ENCODE measurements at places on chromosomes 3 and 15. TPM values are rescaled to one million over a fixed set of nuclear protein-coding genes. Genes with fewer than 3 reads are reported as not detected.

IL5RA gene
- polyA plus RNA-seq: not detected

UBE3A gene
- 12.6 TPM for polyA plus RNA-seq

DNA sequence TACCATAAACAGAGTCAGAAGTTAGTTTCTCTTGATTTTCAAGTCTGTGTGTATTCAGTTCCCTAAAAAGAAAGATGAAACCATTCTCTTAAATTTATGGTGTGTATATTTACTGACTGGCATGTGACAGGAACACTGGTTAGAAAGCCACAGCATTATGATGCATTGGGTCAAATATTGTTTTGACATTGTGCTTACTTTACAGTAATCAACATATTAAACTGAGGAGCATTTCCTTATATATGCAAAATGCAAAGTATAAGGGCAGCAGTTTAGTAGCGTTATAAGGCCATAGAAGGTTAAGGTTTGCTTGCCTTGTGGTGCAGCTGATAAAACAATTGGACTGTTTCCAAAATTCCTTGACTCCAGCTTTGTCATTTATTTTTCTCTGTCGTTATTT lies 72.9 kb downstream of the EPHA3 start:
- no peaks in the 10 kb centered on the region for H3K27me3 ChIP-seq
- no peak overlapping the region for H3K4me3 ChIP-seq
- H3K36me3 ChIP-seq: no peaks in the 10 kb centered on the region
- no peak overlapping the region for H3K27ac ChIP-seq
- DNase-seq: no peak
- no peaks in the 10 kb centered on the region for H3K4me1 ChIP-seq

GRCh38 chr3:59518283-59519055 lies 468.6 kb upstream of the CFAP20DC start:
- no peaks in the 10 kb centered on the region for H3K36me3 ChIP-seq
- no peak overlapping the region for H3K4me3 ChIP-seq
- H3K27me3 ChIP-seq: no peaks in the 10 kb centered on the region

GRCh38 chr3:133525435-133525834 lies 48.1 kb upstream of the CDV3 start:
- no peaks in the 10 kb centered on the region for H3K36me3 ChIP-seq
- H3K4me3 ChIP-seq: no peak overlapping the region
- H3K27ac ChIP-seq: no peak overlapping the region
- no peaks in the 10 kb centered on the region for H3K27me3 ChIP-seq

DNA sequence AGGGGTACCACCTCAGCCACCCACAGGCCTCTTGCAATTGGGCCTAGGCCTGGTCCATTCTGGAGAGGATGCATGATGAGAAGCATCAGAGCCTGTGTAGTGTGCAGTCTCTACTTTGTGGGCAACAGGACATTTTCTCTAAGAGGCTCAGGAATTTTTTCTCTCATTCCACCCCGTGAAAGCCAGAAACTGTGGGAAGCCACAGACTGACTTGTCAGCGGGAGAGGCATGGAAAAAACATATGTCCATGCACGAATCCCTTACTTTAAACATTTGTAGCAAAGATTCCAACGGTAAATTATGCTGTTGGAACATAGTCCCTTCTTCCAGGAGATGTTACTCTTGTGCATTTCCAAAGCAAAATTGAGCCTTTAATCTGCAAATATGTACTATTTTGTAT lies 196.5 kb downstream of the KLHL25 start:
- no peak overlapping the region for H3K4me3 ChIP-seq
- no peaks in the 10 kb centered on the region for H3K36me3 ChIP-seq
- H3K27ac ChIP-seq: peak overlapping the region; percentile 3
- H3K27me3 ChIP-seq: no peaks in the 10 kb centered on the region

- peaks cover 18% of the 10 kb centered on the region for H3K4me1 ChIP-seq
- no peaks in the 10 kb centered on the region for H3K27me3 ChIP-seq
- no peak overlapping the region for H3K27ac ChIP-seq
- DNase-seq: no peak
Observed at GRCh38 chr3:62011666-62012065, 361.7 kb downstream of the FEZF2 start.

GRCh38 chr3:47425383-47425778 lies 44.6 kb downstream of the PTPN23 start:
- no peaks in the 10 kb centered on the region for H3K4me1 ChIP-seq
- H3K4me3 ChIP-seq: no peak overlapping the region
- DNase-seq: no peak
- no peaks in the 10 kb centered on the region for H3K27me3 ChIP-seq
- no peak overlapping the region for H3K27ac ChIP-seq
- H3K36me3 ChIP-seq: no peaks in the 10 kb centered on the region

DNA sequence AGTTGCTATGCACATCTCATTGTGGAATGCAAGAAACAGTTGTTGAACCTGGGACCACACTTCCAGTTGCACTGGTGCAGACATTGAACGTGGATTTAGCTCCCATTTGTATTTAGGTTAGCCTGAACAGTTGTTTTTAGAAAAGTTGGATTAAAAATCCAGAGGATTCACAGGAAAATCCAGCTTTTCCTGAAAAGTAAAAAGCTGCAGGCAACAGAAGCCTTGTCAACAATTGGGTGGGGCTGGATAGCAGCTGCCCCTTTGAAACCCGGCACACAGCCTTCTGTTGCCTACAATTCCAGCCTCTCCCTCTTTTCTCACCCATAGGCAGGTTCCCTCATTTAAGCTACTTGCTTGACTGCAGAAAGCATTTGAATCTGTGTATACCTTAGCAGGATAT lies 165.3 kb upstream of the TBL1XR1 start:
- H3K27ac ChIP-seq: peak overlapping the region; percentile 84
- H3K4me3 ChIP-seq: no peak overlapping the region
- H3K4me1 ChIP-seq: peaks cover 49% of the 10 kb centered on the region
- no peaks in the 10 kb centered on the region for H3K36me3 ChIP-seq

- DNase-seq: no peak
- no peaks in the 10 kb centered on the region for H3K4me1 ChIP-seq
- no peak overlapping the region for H3K27ac ChIP-seq
Observed at GRCh38 chr3:121574449-121574848, 6.7 kb downstream of the ARGFX start.

GRCh38 chr15:67064607-67065530 lies 533 bp upstream of the SMAD3 start:
- H3K27me3 ChIP-seq: no peaks in the 10 kb centered on the region
- peak; percentile 86 for DNase-seq
- H3K36me3 ChIP-seq: no peaks in the 10 kb centered on the region
- peak overlapping the region; percentile 93 for H3K27ac ChIP-seq
- peak overlapping the region; percentile 55 for H3K4me3 ChIP-seq
- peaks cover 39% of the 10 kb centered on the region for H3K4me1 ChIP-seq

- H3K27me3 ChIP-seq: no peaks in the 10 kb centered on the region
- no peak for DNase-seq
- no peak overlapping the region for H3K4me3 ChIP-seq
- H3K27ac ChIP-seq: no peak overlapping the region
- no peaks in the 10 kb centered on the region for H3K36me3 ChIP-seq
Observed at GRCh38 chr3:34807611-34808010, 831.7 kb upstream of the ARPP21 start.

- DNase-seq: no peak
- H3K36me3 ChIP-seq: no peaks in the 10 kb centered on the region
- H3K4me3 ChIP-seq: no peak overlapping the region
Observed at GRCh38 chr3:59754456-59755129, 704.8 kb upstream of the CFAP20DC start.

GRCh38 chr3:70737666-70738290 lies 425.3 kb upstream of the MDFIC2 start:
- no peaks in the 10 kb centered on the region for H3K36me3 ChIP-seq
- DNase-seq: no peak
- no peaks in the 10 kb centered on the region for H3K27me3 ChIP-seq
- no peak overlapping the region for H3K4me3 ChIP-seq
- H3K27ac ChIP-seq: no peak overlapping the region
